ENCODE measurements at places on chromosomes 6 and 20. TPM values are rescaled to one million over a fixed set of nuclear protein-coding genes. Genes with fewer than 3 reads are reported as not detected.

DNA sequence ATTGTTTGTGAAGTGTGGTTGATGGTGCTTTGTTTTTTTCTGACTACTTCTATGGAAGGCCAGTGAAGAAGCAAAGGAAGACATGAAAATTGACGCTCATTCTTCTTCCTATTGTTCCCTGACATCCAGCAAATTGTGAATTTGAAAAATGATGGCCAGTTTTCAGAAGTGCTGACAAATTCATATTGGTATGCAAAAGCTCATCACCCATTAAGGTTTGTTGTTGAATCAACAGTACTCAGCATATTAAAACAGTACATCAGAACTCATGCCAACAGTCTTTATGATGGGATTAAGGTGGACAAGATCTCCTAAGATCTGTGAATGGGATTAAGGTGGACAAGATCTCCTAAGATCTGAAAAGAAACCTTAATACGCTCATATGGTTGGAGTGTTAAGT is 1.0 kb upstream of the MTG2 start:
- no peak for DNase-seq

- DNase-seq: peak; percentile 87
These were observed 29.2 kb downstream of the TFEB start for GRCh38 chr6:41705996-41706835.

The ELOVL2 gene
- total RNA-seq: 11.3 TPM

DNA sequence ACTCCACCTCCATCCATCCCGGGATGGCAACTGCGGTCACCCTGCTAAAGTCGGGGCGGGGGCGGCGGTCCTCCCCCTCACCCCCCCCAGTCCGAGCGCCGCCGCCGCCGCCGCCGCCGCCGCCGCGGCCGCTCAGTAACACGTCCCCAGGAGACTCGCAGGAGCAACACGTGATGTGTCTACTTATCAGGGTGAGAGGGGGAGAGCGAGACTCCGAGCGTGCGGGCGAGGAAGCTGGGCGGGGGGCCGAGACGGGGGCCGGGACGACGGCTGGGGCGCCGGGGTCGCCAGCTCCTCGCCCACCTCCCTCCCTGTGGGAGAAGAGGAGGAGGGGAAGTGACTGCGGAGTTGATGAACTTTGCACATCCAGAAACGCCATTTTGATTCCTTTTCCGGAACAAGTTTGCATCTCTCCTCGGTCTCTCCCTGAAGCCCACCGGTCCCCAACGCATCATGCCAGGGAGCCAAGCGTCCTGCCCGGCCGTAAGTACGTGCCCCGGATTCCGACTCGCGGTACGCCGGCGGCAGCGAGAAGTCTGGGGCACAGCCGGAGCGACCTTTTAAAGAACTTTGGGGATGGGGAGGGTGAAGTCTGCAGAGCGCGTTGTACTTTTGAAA is at the start of gene RREB1:
Gene RREB1, plus strand, starts transcription at position 384 of the 618 bp plus-strand sequence. CDS start 73,951 bp downstream, outside the sequence.
- peak; percentile 69 for DNase-seq

DNA sequence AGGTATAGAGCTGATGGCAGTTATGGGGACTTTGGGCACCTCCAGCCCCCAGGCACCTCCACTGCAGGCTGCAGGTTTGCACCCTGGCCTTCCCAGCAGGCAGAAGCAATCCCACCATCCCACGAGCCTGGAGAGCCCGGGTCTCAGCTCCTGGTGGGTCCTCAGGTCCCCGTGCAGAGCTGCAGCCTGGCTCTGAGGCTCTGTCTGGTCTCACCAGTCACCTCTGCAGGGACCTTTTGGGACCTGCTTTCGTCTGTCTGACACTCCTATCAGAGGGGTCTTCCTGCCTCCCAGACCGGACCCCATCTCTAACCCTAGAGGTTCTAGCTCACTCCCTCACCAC is 41.9 kb downstream of the FGD2 start:
- DNase-seq: no peak

DNA sequence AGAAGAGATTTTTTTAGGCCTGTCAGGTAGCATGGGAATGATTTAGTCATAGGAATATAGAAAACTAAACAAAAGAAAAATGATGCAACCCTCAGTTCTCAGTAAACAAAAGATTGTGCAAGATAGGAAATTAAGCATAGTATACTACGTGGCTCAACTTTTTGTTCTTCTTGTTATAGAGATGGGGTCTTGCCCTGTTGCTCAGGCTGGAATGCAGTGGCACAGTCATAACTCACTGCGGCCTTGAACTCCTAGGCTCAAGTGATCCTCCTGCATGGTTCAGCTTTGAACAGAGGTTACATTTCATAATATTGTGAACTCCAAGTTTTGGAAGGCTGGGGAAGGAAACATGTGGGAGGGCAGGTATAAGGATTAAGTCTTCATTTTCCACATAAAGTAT is 28.5 kb downstream of the SLX4IP start:
- no peak for DNase-seq

- no peak for DNase-seq
These were observed 222.2 kb upstream of the FLRT3 start for GRCh38 chr20:14559612-14560011.

- no peak for DNase-seq
These were observed 41.8 kb downstream of the TFEB start for GRCh38 chr6:41693281-41694240.

DNA sequence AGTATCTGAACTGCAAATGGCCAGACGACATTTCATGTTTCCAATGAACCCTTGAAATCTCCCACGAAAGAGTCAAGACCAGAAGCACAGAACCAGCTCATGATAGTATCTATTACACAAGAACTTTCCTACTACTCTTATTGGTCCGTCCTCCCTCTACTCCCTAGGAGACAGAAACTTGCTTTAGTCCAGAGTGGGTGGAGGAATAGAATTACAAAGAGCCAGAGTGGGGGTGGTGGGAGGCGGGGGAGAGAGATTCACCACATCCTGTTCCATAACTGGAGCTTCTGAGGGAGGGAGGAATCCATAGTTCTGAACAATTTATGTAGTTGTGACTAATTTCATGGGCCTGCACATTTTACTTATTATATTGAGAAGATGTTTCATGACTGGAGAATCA is 18.5 kb upstream of the WFDC10A start:
- DNase-seq: peak; percentile 52

The RAB44 gene
- total RNA-seq: under 0.01 TPM

- DNase-seq: peak; percentile 34
These were observed 119.1 kb downstream of the DHX35 start for GRCh38 chr20:39081255-39081654.

The MGME1 gene
- total RNA-seq: 8.3 TPM

DNA sequence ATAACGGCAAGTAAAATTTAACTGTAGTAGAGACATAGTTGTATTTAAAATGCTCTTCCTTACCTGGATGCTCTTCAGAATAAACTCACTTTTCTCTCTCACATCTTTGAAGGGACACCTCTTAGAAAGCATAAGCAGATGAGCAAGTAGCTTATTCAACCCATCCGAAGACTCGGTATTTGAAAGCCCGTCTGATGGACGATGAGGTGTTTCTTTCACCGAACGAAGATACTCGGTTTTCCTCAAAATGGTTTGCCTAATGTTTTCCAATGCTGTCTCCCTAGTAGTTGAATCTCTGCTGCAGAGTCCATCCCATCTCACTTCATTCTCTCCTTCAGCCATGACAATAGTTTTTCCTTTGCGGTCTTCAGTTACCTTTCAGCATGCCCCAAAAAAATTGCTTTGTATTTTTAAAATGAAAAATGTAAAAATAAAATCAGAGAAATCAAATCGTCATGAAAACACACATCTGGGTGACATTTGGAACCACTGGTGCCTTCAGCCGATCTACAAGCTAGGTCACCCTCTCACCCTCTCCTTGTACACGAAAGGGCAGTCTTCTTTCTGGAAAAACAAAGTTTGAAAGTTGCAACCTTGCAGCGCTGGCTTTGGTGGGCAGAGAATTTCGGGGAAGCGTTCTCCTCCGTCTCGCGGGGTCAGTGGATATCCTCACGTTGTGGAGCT is 772 bp downstream of the SESN1 start:
- no peak for DNase-seq

- DNase-seq: no peak
These were observed 294.6 kb upstream of the POU3F2 start for GRCh38 chr6:98539741-98540140.

DNA sequence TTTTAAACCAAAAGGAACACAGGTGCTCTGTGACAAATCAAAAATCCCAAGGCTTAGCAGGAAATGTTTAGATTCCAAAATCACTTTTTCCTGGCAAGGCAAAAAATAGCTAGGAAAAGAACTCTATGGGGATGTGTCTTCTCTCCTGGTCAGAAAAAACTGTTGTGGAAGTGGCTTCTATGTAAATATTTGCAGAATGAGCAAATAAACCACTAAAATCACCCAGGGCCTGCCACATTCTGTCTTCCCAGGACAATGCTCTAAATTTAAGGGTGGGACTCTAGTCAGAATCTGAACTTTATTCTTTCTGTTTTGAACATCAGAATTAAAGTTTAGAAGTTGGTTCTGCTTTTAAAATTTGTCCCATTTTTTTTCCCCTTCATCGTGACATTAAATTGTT is 29.3 kb downstream of the GCM1 start:
- peak; percentile 11 for DNase-seq

The GLP1R gene
- total RNA-seq: not detected

- DNase-seq: no peak
These were observed 434.1 kb upstream of the SOX4 start for GRCh38 chr6:21159465-21159864.

The EFCAB8 gene
- total RNA-seq: not detected

The TRIM31 gene
- total RNA-seq: not detected

DNA sequence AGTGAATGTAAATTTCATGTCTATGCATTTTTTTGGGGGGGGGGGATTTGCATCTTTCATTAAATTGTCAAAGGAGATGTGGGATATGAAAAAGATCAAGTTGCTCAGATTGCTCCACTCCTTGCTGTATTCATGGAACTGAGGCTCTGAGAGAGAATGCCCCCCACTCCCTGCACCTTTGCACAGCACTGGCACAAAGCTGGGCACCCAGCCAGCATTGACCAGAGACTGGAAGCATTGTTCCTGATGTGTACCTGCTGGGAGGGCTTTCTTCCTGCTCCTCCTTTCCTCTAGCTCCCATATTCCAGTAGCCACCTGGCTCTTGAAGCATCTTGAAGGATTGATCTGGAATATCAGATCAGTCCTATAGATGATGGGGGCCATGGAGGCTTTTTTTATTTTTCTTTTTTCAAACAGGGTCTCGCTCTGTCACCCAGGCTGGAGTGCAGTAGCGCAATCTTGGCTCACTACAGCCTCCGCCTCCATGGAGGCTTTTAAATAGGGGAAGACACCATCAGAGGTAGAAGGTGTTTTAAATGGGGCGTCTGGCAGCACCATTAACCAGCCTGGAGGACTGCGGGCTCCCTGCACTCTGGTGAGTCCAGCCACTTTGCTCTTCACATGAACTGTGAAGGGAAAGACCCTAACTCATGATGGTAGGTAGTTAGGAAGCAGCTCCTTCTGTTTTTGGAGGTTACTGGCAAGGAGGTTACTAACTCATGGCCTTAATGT is 10.9 kb downstream of the DUSP15 start:
- no peak for DNase-seq

DNA sequence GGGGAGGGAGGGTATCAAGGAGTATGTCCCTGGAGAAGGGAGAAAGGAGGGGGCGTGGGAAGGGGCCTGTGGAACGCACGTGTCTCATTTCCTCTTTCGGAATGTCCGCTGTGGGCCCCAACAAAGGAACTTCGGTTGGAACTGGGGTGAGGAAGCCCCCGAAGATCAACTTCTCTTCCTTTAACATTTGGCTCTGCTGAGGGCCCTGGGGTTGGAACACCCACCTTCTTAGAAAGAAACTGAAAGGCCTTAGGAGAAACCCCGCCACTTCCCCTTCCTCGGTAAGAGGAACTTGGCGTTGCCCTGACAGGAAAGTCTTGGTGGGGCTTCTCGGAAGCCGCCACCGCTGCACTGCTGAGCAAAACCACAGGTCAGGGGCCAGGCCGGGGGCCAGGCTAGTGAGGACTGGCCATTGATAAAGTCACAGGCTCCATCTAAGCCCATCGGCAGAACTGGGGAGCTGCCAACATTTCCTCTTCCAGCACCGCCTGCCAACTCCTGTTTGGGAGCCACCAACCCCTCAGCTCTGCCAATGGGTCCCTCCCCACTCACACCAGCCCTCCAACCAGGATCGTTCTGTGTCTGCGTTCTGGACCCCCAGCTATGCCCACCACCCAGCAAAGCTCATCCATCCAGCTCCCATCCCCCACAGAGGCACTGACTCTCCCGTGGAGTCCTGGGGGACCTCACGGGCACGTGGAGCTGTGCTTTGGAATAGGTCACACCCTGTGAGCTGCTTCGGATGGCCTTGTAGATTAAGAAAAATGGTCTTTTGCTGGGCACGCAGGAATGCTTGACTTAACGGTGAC is 44.8 kb downstream of the FGD2 start:
- DNase-seq: no peak

DNA sequence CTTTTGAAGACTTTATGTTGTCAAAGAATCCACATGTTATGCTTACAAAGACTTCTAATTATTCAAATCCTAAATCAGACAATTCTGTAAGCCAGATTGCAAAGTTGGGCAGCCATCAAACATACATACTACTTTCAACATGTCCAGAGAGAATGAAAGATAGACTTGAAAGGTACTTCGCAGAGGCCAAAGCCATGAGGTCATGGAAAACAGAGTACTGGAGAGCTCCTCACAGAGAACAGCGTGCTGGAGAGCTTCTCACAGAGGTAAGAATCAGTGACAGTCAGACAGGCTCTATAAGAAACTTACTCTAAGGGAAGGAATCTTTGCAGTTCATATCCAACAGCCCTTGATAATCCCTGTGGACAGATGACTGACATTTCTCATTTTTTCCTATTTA is 400.2 kb downstream of the GJA1 start:
- DNase-seq: no peak

- no peak for DNase-seq
These were observed 36.9 kb downstream of the CRYBG1 start for GRCh38 chr6:106397431-106397830.

The SLC13A3 gene
- total RNA-seq: 0.11 TPM

The MOG gene
- not detected for total RNA-seq

DNA sequence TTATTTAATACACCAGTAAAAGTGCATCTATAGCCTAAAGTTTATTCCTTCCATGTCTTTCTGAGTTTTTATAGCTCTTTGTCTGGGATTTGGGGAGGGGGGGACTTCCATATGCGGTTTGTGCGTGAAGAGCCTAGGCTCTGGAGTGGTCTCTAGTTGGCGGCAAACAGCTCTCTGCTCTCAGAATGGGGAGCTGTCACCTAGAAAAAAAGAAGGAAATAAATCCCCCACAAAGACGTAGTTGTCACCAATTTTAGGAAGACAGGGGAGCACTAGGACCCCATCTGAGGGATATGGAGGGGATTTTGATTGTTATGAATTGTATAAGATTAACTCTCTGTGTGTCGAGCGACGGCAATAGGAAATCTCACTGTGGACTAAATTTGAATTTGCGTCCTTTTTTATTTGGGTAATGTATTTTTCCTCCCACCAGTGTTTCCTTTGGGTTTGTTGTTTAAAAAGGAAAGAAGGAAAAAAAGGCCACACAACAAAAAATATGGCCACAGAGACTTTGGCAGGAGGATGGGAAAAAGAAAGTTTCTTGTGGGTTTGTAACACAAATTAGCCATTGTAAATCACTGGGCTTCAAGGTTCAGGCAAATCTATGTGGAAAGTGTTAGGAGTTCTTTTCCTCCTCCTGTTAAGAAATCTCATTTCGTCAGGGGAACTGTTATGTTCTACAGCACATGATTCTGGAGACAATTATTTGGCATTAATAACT is 7.4 kb downstream of the POU3F2 start:
- no peak for DNase-seq

The ZSCAN12 gene
- 8.5 TPM for total RNA-seq

Data from Daoy (cell line).